HuH-7.5 (cell line): ENCODE measurements at places on chromosomes 3 and 15.

- no peak for DNase-seq
Observed at GRCh38 chr3:100602506-100603444, 6.6 kb upstream of the ADGRG7 start.

DNA sequence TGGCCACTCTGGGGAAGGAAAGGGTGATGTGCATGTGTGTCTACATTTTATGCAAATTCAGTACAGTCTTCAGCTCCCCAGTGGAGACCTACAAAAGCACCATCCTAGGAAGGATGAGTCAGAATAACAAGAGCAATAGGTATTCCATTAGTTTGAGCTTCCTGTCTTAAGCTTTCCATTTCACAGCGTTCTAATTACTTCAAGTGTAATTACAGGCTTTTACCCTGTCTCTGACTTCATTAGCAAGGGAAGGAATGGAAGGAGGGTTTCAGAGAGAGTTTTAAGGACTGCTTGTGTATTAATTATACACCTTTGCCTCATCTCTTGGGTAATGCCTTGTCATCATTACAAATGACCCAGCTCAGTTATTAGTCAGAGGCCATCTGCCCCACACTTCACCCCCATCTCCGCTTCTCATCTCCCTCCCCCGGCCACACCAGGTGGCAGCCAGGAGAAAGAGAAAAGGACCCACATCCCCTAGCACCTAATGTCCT lies 202.8 kb upstream of the MRPL3 start:
- DNase-seq = no peak

DNA sequence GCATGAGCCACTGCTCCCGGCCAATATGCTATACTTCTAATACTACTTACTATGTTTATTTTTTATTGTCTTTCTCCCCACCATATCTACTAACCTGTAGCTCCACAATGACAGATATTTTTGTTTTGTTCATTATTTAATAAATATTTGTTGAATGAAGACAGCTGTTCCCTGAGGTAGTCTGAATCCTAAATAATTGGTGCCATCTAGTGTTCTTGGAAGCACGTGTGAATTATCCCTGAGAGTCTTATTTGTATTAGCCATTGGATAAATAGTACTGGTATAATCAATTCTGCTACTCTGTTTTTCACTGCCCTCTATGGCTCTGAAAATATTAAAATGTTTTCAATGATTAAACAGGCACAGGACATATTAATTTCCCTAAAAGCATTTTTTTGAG lies 5.6 kb upstream of the APPL1 start:
- no peak for DNase-seq

DNA sequence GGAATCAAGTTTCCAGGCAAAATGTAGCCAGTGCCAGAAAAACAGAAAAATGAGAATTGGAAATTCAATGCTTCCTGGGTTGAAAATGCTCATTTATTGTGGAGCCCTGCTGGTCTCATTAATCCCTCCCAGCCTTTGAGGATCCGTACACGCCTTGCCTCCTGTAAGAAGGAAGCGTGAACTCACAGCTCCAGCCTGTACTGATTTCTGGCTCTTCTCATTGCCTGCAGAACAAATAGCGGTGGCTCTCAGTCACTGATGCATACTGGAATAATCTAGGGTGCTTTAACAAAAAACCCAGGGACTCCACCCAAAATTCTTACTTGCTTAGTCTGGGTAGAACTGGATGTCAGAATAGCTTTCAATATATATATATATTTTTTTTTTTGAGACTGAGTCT lies 29.3 kb upstream of the SLC24A5 start:
- no peak for DNase-seq

- peak; percentile 99 for DNase-seq
Observed at GRCh38 chr3:12810013-12810780, 13.7 kb downstream of the CAND2 start.

- no peak for DNase-seq
Observed at GRCh38 chr3:21839176-21839575, 88.2 kb upstream of the ZNF385D start.

- no peak for DNase-seq
Observed at GRCh38 chr15:60605879-60606307, 127.0 kb upstream of the ICE2 start.

- no peak for DNase-seq
Observed at GRCh38 chr15:29773816-29774215, 48.5 kb downstream of the TJP1 start.

DNA sequence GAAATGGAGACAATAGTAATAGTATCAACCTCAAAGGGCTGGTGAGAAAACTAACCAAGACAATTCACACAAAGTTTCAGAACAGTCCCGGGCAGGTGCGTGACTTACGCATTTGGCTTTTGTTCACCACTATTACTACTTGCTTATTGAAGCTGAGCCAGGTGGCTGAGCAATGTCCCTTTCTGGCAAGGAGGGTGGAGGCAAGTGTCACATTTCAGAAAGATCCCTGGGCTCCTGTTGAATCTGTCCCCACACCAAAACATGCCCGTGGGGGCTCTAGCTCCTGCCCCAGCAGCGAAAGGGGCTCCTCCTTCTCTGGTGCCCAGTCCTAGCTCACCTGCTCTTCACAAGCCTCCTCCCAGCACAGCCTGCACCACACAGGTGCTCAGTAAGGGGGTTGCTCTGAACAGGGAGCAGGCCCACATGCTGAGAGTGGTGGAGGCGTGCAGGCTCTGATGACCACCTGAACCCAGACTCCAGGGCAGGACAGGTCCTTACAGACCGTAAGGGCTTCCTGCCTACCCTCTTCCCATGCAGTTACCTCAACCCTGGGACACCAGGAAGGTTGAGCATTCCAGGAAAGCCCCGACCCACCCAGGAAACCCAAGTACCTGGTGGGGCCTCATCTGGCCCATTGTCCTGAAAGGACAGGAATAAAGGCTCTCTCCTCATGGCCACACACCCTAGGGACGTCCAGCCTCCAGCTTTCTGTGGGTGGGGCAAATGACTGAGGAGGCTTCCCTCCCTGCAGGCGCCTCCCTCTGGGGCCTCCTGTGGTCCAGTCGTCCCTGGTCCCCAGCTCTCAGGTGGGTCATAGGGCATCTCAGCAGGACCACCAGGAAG lies 32.6 kb downstream of the SEMA7A start:
- no peak for DNase-seq

GRCh38 chr3:144437989-144438388 lies 466.4 kb downstream of the DIPK2A start:
- DNase-seq = no peak

- DNase-seq = no peak
Observed at GRCh38 chr3:142120707-142121106, 28.6 kb downstream of the TFDP2 start.

DNA sequence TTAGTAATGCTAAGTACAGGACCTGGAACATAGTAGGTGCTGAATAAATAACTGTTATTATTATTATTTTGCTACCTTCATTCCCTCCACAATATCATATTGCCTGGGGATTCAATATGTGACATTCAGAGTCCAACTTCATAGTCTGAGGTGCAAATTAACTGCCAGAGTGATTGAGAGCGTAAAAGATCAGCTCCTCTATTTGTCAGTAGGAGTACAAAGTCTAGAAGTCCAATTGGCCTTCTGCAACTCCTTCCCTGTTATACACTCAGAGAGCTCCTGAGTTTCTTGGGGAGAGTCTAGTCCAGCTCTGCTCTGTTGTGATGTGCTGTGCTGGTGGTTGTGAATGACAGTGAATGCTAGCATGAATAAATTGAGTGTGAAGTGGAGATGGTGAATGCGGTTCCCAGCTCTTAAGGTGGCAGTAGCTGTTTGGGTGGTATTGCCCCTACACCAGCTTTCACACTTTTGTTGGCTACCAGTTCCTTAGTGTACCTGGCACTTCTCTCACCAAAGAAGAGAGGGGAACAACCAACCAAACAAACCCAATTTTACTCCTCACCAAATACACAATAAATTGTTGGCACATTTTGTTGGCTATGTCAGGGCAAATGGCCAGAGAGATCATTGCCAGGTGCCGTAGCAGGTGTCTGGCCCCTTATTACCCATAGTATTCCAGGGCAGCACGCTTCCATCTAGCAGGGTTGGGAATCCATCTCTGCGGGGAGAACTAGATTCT lies 270.1 kb upstream of the TBL1XR1 start:
- no peak for DNase-seq

GRCh38 chr3:71732637-71733036 lies 7.4 kb upstream of the EIF4E3 start:
- DNase-seq = no peak

DNA sequence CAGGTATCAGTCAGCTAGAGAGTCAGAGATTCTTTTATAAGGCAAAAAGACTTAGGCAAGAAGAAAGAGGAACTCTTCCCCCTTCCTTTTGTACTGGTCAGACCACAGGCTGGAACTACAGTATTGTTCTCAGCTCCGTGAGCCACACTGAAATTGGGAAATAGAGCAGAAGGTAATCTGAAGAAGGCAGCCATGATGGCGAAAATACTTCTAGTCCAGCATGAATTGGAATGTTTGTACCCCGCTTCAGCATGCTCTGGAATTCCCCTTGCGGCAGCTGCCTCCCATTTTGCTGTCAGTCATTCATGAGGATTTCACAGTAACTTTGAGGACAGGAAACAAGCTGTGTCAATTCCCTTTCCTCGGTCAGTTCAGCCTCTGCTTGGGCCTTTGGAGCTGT lies 96.2 kb downstream of the CORO2B start:
- DNase-seq = no peak

DNA sequence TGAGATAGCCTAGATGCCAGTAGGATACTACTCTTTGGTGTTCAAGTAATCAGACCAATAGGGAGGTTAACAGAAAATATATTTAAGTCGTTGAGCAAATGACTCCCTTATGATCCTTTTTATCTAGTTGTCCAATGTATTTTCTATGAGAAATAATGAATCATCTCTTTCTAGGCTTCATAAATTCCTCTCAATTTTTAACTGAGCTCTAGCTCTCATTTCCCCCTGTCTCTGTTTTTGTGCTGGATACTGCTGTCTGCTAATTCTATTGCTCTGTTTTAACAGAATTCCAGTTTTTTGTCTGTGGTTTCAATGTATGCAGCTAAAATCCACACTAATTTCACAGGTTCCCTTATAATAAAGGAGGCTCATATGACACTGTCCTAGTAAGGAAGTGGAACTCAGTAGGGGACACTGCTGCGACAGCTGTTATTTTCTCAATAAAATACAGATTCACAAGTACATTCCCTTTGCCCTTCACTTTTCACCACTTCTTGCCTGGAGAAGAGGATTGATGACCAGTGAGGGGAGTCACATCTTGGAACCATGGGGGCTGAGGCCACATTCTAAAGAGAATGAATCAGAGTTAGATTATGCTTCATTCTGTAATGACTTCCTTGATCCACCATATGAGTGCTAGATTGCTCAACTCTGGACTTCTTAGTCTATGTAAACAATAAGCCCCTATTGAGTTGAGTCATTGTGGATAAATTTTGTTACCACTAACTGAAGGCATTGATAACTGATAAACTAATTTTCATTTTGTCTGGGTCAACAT lies 558.7 kb upstream of the KCNMB2 start:
- DNase-seq = no peak

DNA sequence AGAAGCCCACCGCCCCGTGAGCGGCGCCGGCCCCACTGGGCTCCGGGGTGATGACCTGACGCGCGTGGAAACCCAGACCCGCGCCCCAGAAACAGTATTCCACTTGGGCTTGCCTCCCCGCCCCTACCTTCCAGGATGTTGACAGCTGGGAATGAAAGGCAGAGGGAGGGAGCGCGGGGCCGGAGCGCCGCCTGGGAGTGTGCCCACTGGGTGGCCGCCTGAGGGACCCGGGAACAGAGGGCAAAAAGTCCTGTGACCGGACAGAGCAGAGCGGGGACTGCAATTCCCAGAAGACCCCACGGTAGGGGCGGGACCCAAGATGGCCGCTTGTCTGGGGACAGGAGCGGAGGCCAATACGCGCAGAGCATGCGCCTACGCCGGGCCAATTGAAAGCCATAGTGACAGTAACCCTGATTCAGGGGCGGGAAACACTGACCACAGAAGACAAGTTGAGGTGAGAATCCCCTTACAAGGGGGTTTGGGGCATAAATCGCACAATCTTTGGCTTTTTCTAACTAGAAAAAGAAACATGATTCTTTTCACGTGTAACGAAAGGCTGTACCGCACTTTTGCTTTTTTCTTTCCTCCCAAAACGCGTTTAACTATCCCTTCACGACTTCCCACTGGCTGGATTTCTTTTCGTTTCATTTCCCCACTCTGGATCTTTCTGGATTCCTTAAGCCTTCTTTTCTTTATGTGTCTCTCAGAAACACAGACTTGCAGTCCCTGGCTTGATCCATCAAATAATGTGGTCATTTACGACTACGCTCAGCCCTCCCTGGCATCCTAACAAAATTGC lies at the start of gene FHIT:
Gene FHIT (minus strand): TSS at position 279 of the 799 bp plus-strand sequence.
- DNase-seq = peak; percentile 33

GRCh38 chr3:85781806-85782205 lies 823.0 kb downstream of the CADM2 start:
- DNase-seq = no peak

GRCh38 chr3:37588758-37589157 lies 272.9 kb upstream of the CTDSPL start:
- no peak for DNase-seq

GRCh38 chr3:111072031-111072921 lies 660 bp downstream of the NECTIN3 start:
- no peak for DNase-seq

GRCh38 chr3:156456771-156457224 lies 98.1 kb downstream of the SSR3 start:
- no peak for DNase-seq

GRCh38 chr3:83065851-83066460 lies 1304.5 kb upstream of the GBE1 start:
- no peak for DNase-seq

GRCh38 chr3:159813822-159814531 lies 174.7 kb upstream of the IL12A start:
- DNase-seq = peak; percentile 24

DNA sequence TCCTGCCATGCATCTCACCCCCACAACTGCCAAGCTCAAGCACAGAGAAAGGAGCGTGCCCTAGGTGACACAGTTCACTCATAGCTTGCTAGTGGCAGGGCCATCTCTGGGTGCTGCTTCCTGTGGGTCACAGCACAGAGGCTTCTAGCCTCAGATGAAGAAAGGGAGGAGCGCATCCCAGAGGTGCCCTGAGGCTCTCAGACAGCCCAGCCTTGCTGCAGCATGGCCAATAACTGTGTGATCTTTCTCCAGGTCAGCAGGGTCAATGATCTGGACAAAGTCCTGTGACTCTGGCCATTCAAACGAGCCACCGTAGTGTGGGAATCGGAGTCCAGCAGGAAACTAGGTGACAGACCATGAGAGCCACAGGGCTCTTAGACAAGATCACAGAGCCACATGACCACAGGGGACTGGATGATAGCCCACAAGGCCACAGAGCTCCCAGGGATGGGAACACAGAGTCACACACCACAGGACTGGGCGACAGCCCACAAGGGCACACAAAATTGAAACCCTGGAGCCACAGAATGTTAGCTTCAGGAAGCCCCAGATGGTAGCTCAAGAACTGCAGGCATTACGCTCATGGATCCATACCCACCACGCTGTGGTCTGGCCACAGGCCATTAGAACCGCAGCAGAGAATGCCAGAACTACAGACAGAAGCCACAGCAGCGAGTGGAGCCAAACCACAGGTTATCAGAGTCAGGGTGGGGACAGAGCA lies 25.9 kb upstream of the GRIP2 start:
- no peak for DNase-seq
